ENCODE measurements at places on chromosomes 7 and 10.

GRCh38 chr10:29612657-29613056 lies 22.1 kb downstream of the SVIL start:
- no peak for DNase-seq

DNA sequence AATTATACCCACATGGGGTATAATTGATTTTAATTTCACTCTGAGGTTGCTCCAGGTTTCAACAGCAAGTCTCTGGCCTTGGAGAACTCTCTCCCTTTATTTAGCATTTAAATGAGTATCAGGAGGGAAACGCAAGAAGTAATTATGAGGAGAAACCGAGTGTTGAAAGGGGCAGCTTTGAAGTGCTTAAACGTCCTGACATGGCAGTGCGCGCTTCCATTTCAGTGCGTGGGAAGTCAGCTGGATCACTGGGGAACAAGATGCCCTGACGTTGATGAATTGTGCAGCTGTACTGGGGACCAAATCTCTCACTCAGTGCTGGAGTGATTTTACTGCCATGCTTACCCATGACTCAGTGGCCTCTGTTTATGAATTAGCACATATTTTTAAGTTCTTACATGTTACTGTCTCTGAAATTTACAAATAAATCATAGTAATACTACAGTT lies 106.0 kb upstream of the PRR15 start:
- no peak for DNase-seq

DNA sequence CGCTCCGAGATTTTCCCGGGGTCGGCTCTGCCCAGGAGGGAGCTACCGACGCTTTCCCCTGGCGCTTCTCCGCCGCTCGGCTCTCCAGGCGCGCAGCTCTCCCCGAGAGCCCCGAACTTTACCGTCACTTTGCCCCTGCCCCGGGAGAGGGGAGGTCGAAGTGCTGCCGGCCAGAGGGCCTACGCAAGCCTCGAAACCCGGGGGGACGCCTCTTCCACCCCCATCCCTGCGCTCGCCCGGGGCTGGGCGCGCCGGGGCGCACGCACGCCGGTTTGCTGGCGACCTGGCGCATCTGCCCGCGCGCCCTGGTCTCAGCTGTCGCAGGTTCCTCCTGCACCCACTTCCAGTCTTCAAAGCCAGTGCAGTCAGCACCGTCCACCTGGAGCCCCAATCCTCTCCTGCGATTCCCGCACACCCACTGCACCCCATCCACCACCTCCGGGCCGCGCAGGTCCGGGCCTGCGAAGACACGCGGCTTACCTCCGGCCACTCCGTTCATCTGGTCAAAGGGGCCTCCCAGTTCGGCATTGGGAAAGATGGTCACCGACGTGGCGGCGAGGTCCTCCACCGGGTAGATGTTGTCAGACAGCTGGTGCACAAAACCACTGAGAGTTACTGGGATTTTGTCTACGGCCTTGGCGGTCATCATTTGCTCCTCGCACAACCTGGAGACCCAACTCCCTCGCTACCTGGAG lies 638 bp downstream of the EGR2 start:
- DNase-seq, result peak; percentile 42

GRCh38 chr10:114328874-114329273 lies 75.4 kb downstream of the AFAP1L2 start:
- DNase-seq, result no peak

DNA sequence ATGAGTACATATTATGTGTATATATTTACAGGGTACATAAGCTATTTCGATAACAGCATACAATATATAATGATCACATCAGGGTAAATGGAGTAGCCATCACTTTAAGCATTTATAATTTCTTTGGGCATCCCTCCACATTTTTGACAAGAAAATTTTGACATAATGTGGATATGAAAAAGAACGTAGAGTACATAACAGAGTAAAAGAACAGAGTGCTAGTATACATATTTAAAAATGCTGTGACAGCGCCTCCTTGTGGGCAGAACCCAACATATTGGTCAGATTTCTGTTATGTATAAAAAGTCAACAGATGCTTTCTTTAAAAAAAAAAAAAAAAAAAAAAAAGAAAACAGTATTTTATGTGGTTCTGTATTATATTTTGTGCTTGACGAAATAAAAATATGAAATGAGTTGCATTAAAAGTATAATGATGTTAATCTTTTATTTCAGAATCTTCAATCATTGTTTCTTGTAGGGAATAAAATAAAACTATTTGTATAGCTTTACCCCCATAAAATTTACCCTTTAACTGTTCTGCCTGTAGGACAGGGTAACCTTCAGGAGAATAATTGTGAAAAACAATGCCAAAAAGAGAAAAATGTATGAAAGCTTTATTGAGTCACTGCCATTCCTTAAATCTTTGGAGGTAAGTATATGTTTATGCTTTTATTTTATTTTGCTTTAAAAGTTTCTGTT lies 18.3 kb upstream of the HBP1 start:
- DNase-seq, result peak; percentile 85

GRCh38 chr10:102401735-102402511 lies 6.4 kb downstream of the NFKB2 start:
- no peak for DNase-seq

- DNase-seq, result no peak
These were observed 22.9 kb downstream of the DOCK4 start for GRCh38 chr7:112183266-112183665.
